ENCODE measurements at places on chromosomes 13 and 19.

- DNase-seq, result no peak
Observed at GRCh38 chr13:46685006-46685730, 111.8 kb downstream of the ESD start.

DNA sequence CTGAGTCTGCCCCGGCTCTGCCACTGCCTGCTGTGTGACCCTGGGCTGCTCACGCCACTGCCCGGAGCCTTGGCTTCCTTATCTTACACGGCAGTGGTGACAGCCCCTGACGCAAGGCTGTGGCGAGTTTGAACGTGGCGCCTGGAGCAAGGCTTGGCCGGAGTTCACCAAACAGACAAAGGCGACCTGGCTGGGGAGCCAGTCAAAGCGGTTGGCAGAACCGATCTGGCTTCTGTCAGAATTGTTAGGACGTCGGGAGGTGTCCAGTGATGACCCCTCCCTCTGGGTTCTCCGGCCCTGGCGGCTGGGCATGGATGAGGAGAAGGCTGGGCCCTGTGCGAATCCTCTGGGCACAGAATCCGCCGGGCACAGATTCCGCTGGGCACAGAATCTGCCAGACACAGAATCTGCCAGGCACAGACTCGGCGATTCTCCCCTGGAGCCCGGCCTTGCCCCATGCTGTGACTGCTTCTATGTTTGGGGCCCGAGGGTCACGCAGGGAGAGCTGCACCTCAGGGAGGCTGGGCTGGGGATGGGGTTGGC is 11.7 kb upstream of the TMEM255B start:
- no peak for DNase-seq

DNA sequence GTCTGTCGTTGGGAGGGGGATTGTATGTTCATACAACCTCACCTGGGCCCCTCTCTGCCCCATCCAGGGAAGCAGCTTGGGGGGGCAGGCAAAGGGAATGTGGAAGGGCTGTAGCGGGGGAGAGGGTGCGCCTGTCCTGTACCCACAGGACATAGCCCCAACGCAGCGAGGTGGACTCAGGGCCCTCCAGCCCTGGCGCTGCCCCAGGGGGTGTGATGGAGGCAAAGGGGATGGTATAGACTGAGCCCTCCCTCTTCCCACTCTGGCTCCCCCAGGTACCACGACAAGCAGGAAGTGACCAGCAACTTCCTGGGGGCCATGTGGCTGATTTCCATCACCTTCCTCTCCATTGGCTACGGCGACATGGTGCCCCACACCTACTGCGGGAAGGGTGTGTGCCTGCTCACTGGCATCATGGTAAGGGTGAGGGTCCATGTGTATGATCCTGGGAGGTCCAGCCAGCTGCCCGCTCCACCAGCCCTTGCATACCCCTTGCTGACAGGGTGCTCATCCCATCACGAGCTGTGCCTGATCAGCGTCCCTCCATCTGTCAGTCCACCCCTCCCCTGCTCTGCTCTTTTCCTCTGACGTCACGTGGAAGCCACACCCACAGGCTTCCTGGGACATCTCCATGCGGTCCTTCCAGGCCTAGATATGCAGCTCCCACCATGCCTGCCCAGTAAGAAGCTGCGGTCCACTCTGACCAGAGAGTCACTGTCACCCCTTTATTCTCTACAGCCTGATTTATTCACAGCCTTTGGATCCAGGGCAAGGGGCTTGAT is 18.3 kb downstream of the KCNN1 start:
- no peak for DNase-seq

- DNase-seq, result no peak
Observed at GRCh38 chr19:5838353-5839064, 993 bp downstream of the FUT6 start.

DNA sequence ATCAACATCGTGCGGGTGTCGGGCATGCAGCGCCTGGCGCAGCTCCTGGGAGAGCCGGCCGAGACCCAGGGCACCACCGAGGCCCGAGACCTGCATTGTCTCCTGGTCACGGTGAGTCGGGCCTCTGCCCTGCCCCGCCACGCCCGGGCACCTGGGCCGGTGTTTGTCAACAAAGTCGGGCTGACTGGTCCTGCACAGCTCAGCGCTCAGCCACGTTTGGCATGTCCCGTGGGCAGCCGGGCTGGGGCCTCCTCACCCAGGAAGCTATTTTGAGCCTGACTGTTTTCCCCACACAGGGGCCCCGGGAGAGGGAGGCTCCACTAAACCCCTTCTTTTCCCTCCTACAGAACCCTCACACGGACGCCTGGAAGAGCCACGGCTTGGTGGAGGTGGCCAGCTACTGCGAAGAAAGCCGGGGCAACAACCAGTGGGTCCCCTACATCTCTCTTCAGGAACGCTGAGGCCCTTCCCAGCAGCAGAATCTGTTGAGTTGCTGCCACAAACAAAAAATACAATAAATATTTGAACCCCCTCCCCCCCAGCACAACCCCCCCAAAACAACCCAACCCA is 1.3 kb downstream of the GADD45B start:
- no peak for DNase-seq

GRCh38 chr13:110575322-110576069 is 14.0 kb upstream of the RAB20 start:
- DNase-seq, result no peak

GRCh38 chr19:46745521-46746280 is at the start of gene FKRP:
TSS of gene FKRP (plus strand) at chr19:46746057. CDS start at chr19:46755451, 9,394 bp downstream.
- DNase-seq, result no peak

- DNase-seq, result no peak
Observed at GRCh38 chr19:19774354-19775033, 41.6 kb upstream of the ZNF14 start.

- peak; percentile 57 for DNase-seq
Observed at GRCh38 chr19:41957838-41958366, 1.2 kb downstream of the RABAC1 start.

GRCh38 chr13:40456397-40456953 is 210.0 kb downstream of the FOXO1 start:
- DNase-seq, result no peak

- DNase-seq, result no peak
Observed at GRCh38 chr19:18659281-18660050, 22.6 kb downstream of the KLHL26 start.

GRCh38 chr13:108897955-108898354 is 268.5 kb downstream of the MYO16 start:
- DNase-seq, result no peak

- no peak for DNase-seq
Observed at GRCh38 chr13:51772781-51773180, 31.2 kb downstream of the DHRS12 start.

DNA sequence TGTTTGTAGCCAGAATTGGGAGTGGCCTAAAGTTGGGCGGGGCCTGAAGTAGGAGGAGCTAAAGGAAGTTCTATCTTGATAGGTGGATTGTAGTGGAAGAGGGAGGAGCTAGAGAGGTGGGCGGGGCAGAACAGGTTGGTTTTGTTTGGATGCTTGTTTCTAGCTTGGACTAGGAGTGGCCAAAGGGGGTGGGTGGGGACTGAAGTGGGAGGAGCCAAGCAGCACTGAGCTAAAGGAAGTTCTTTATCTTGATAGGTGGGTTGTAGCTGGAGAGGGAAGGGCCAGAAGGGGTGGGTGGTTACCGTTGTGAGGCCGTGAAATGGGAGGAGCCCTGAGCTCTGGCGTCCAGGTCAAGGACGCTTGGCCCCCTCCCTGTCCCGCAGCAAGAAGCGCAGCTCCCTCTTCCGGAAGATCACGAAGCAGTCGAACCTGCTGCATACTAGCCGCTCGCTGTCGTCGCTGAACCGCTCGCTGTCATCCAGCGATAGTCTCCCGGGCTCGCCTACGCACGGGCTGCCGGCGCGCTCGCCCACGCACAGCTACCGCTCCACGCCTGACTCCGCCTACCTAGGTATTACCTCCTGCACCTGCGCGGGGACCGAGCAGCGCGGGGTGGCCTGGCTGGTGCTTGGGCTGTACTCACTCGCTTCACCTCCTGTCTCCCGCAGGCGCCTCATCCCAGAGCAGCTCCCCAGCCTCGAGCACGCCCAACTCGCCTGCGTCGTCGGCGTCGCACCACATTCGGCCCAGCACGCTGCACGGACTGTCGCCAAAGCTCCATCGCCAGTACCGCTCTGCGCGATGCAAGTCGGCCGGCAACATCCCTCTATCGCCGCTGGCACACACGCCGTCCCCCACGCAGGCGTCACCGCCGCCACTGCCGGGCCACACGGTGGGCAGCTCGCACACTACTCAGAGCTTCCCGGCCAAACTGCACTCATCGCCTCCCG is 8.0 kb downstream of the DNASE2 start:
- peak; percentile 21 for DNase-seq

- DNase-seq, result peak; percentile 45
Observed at GRCh38 chr19:43759515-43759914, 4.8 kb upstream of the SMG9 start.

DNA sequence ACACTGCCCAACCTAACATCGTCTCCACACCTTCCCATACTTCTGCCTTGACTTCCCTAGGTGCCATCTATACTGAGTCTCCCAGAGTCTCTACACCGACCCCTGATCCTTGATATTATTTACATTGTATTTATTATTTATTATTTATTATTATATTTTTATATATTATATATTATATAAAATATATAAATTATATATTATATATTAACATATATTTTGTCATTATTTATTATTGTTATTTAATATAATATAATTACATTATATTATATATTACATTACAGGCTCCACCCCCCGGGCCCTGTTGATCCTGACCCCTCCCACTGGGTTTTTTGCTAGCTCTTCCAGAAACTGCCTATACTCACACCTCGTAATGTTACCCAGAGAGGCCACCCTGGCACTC is 18.4 kb upstream of the TOMM40 start:
- DNase-seq, result no peak

Measured in HFF-Myc (cell line).